ENCODE measurements at places on chromosomes 11 and 22.

- no peak for DNase-seq
Measured at GRCh38 chr11:33021937-33022336, 6.3 kb downstream of the DEPDC7 start.

DNA sequence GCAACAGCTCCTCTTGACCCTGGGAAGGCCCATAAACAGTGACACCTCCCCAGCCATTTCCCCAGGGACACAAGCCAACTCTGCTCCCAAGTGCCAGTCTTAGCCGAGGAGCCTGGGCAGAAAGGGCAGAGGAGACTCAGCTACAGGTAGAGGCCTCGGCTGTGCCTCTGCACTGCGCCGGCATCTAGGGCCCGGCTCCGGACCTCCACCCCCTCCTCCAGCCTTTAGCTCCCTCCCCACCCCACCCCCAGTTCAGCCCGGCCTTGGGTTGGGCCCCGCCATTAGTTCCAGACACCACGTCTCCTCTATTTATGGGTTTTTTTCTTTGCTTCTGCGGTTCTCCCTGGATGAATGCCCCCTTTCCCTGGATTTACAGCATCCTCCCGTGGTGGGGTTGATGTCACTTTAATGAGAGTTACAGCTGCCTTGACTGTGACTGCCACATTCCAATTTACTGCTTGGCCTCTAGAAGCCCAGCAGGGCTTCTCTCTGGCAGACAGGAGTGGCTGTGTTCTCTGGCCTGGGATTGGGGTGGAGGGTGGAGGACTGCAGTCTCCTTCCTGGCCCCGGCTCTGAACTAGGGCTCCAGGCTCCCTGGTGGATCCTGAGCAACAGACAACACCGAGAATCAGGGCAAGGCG is 13.5 kb upstream of the OAF start:
- no peak for DNase-seq

DNA sequence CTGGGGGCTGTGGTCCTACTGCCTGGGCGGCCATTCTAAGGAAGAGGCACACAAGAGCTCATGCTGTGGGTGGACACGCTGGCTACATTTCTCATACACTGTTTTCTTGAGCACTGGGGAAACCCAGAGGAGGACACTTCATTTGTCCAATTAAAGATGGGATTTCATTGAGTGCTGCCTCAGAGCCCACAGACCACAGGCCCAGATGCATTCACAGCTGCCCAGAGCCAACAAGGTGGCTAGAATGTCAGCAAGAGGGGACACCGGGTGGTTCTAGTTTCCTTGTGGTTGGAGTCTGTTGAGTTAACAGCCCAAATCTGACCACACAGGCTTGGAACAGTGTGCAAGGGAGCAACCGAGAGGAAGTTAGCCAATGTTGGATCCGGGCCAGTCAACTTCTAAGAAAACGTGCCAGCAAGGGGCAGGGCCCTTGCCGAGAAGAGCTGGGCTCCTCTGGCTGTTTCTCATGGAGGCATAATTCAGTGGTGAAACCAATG is 35.0 kb upstream of the SORL1 start:
- DNase-seq, result peak; percentile 7

GRCh38 chr11:33018840-33019239 is 3.2 kb downstream of the DEPDC7 start:
- no peak for DNase-seq

All from stimulated activated CD8-positive, alpha-beta memory T cell treated with anti-CD3 and anti-CD28 coated beads, Interleukin-4, amount 100 ng/mL, for 1 hour (primary cell).